ENCODE measurements at places on chromosomes 11 and 22.

- DNase-seq: no peak
Measured at GRCh38 chr11:14059491-14059890, 97.0 kb downstream of the SPON1 start.

- DNase-seq: no peak
Measured at GRCh38 chr11:19633276-19633675, 79.4 kb upstream of the NAV2 start.

DNA sequence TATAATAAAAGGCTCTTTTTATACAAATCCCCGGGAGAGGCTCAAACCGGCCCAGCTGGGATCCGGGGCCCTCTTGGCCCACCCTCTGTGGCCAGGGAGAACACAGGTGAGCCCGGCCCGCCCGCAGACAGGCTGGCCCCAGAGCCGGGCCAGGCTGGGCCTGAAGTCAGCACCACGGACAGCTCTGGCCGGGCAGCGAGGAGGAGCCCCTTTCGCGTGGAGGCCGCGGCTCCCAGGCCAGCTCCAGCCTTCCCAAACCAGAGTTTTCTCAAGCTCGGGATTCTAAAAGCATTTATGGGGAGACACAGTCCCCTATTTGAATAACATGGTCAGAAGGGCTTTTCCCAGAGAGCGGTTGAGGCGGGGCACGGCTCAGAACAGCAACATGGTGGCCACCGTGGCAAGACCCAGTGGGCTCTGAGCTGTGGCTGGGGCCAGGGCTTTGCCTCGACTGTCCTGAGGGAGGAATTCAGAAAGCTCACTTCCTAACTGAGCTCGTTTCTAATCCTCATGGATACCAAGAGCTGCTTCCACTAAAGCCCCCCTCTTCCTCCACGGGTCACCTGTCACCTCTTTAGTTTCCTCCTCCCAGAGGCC, 115.4 kb downstream of the BRD1 start:
- no peak for DNase-seq

DNA sequence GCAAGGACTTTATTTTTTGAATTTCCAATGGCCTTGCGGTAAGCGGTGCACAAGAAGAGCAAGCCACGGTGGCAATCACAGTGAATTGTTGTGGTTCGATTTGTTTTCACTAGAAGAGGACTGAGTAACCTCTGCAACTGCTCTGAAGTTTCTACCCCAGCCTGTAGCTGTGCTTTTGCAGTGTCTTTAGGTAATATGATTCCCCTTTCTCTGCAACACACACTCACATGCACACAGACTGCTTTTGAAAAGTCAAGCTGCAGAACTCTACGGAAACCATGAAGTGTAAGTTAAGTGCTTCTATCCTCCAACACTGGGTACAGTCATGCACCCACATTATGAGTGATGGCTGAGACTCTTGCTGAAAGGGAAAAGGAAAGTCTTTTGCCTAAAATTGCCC, 38.4 kb downstream of the CD44 start:
- DNase-seq: no peak

DNA sequence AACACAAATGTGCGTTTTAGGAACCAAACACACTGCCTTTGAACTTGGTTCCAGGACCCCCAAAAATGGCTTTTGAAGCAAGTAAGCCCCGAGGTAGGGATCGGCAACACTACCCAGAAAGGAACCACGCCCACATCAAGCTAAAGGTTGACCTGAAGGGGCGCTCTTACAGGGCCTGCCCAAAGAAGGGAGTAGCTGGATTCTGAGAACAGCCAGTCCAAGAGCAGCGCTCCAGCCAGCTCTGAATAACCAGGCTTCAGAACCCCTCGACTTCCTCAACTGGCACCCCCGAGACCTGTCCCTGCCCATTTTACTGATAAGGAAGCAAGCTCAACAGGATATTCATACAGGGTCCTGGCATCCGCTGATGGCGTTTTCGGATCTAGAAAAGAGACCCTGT, 18.9 kb upstream of the MOB2 start:
- DNase-seq: no peak

DNA sequence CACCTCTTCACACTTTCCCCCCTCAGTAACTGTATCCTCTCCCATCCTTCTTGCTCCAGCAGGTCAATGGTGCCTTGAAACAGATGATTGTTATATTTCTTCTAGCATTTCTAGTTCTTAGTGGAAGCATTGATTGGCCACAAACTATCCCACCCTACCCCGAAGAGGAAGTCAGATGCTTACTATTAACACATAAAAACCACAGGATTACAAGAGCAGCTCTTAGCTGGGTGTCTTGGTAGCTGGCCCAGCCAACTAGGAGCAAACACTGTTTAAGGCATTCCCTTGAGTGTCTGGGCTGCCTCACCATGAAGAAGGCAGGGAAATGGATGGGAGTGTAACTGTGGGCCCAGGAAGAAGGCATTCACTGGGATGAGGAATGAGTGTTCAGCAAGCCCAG, 176.6 kb downstream of the GRIK4 start:
- no peak for DNase-seq

DNA sequence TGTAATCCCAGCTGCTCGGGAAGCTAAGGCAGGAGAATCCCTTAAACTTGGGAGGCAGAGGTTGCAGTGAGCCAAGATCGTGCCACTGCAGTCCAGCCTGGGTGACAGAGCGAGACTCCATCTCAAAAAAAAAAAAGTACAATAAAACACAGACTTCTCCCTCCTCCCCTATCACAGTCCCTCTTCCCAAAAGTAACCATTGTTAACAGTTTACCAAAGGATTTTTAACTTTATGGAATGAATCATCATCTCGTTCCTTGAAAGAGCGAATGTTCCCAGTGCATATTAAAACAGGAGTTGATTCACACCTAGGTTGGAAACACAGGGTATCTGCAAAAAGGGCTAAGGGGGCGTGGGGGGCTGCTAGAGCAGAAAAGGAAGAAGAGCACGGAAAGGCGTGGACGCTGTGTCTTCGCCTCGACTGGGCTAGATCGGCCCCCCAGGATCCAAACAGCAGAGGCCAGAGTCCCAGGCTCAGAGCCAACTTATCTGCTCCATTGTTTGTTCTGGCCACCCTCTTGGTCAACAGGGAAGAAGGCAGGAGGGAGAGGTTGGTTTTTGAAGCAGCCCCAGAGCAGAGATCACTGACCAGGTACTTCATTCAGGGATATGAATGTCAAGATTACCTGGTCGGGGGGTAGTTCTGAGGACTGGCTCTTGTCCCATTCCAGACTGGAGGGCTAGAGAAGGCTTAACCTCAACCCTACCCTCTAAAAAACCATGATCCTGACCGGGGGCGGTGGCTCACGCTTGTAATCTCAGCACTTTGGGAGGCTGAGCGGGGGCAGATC, 2.1 kb upstream of the AHNAK start:
- no peak for DNase-seq

GRCh38 chr22:23093051-23093788, 22.9 kb downstream of the GNAZ start:
- DNase-seq: no peak

- DNase-seq: no peak
Measured at GRCh38 chr11:12189543-12190235, 79.3 kb downstream of the MICAL2 start.

DNA sequence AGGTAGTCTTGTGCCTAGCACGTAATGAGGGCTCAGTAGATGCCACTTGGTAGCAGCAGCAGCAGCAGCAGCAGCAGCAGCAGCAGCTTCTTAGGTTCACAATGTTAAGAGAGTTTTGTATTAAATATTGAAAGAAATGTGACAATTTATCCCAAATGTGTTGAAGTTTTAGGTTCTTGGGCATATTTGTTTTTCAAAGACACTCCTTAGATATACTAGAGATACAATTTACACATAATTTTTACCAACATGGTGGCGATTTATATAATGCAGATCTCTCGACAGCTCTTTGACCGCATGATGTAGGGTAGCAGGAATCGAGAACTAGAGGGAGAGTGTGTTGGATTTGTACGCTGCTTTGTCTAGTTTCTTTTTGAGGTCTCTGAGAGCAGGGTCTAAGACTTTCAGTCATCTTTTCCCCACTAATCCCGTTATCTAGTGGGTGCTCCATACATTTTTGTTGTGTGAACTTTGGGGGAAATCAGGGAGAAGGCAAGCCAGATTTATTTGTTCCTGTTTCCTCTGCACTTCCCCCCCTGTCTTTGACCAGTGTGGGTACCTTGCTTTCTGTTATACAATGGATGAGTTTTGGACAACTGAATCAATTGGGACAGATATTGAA, 1.4 kb downstream of the FDX1 start:
- no peak for DNase-seq

DNA sequence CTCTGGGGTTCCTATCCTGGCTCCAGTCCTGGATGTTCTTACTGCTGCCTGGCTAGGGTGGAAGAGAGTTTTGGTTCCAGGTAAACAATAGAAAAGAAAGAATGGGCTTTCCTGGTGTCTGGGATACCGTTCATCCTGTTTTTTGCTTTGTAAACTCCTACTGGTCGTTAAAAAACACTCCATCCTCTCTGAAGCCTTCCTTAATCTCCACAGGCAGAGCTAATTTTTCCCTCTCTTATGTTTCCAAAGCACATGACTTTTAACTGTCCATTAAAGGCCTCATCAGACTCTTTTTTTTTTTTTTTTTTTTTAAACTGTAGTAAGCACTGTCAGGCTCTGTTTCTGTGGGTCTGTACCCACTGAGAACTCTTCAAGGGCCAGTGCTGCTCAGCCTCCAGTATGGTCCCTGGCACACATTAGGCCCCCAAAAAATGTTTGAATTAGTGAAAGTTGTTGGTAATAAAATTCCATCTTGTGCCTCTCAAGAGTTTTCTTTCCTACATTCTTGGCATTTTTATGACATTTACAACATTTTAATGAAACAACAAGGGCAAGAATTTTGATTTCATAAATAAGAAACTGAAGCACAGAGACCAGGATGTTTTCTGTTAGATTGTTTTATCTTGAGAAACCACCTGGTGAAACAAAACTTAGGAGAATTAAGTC, 104.2 kb downstream of the TEAD1 start:
- peak; percentile 28 for DNase-seq

- DNase-seq: no peak
Measured at GRCh38 chr22:20243537-20244249, 24.4 kb downstream of the RTN4R start.

GRCh38 chr11:119571311-119571710, 148.3 kb upstream of the THY1 start:
- no peak for DNase-seq

GRCh38 chr11:87358461-87358860, 320.7 kb downstream of the TMEM135 start:
- no peak for DNase-seq

GRCh38 chr11:83410605-83411565, 124.7 kb upstream of the CCDC90B start:
- no peak for DNase-seq

GRCh38 chr22:21448627-21449416, 18.4 kb upstream of the TMEM191C start:
- DNase-seq: no peak
